Stimulated activated CD8-positive, alpha-beta memory T cell treated with anti-CD3 and anti-CD28 coated beads, Interleukin-7, amount 100 ng/mL, for 4 hours (primary cell): ENCODE measurements at places on chromosomes 16 and 17.

DNA sequence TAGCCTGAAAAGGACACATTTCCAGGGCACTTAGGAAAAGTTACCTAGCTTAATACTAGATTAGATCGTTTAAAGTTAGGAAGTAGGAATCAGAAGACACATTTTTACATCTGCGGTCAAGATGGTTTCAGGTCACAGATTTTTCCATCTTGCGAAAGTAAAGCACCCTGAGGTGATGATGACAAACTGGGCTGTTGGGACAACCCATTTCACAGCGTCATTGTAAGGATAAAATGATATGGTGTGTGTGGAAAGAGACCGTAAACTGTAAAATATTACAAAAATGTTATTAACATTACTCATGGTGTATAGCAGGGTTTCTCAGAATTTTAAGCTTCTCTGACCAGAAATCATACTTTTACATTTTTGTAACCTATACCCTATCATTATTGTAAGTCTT lies 10.1 kb upstream of the MAP2K6 start:
- no peak for DNase-seq

DNA sequence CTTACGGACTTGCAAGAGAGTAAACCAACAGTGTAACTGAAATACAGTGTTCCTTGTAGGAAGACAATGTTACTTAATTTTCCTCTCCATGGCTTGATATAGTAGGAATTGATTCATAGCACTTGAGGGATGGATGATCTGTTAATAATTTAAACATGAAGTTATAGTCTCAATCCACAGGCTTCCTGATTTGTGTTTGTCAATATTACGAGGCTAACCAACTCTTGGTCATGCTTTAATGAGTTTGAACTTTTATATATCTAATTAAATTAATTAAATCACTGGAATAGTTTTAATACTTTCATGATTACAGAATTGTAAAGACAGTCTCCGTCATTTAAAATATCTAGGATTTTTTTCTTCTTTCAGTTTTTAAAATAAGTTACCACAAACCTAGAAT lies 112.0 kb upstream of the HAS3 start:
- DNase-seq: no peak

GRCh38 chr17:6936370-6937028 lies 59.4 kb upstream of the ALOX12 start:
- no peak for DNase-seq

GRCh38 chr17:47776330-47777197 lies 43.5 kb downstream of the TBX21 start:
- DNase-seq: peak; percentile 9

DNA sequence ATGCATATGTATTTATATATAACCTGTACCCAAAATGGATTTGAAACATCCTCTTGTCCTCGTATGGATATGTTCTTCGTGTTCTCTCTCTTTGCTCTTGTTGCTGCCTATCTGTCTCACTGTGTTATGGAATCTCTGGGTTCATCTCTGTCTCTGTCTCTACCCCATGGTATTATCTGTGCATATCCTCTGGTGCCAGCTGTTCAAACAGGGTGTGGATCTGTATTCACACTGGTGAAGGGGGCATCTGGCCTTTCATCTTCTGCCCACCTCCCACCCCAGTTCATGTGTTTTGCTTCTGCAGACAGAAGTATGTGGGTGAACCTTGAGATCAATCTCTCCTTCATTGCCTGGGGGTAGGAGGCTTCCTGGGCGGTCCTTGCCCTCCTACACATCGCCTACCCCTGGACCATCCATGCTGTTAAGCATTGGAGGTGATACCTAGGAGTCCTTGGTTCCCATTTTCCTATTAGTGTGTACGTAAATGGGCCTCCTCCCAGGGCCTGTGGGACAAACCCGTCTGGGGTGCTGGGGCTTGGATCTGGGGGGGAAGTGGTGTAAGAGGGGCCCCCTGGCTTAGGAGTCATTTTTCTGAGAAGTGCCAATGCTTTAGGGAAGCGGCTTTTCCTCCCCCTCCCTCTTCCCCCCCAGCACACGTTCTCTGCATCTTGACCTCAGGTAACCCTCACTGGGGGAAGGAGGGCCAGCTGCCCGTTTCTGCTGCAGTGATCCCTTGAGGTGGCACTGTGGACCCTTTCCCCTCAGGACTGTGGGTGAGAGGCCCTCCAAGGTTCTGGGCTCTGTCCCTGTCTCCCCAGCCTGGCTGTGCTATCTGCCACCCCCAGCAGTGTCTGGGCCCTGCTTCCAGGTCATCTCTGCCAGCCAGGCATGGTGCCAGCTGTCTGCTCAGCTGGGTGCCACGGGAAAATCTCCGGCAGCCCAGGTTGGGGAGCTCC lies 21.1 kb downstream of the RARA start:
- DNase-seq: no peak

DNA sequence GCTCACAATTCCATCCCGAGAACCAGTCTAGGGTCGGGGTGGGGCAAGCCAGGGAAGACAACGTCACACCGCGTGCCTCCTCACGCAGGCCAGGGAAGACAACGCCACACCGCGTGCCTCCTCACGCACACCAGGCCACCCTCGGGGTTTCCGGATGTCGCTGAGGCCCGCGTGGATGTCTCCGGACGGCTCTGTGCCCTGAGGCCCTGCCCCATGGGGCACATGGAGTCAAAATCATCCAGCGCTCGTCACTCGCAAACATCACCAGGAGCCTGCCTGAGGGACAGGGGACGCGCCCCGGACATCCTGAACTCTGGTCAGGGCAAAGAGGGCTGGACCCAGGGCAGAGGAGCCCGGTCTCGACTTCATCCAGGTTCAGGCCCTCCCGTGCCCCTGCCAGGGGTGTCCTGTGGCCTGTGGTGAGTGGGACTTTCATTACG lies 3.7 kb downstream of the TMEM204 start:
- no peak for DNase-seq

- DNase-seq: no peak
Measured at GRCh38 chr16:70659546-70659945, 13.2 kb downstream of the IL34 start.

DNA sequence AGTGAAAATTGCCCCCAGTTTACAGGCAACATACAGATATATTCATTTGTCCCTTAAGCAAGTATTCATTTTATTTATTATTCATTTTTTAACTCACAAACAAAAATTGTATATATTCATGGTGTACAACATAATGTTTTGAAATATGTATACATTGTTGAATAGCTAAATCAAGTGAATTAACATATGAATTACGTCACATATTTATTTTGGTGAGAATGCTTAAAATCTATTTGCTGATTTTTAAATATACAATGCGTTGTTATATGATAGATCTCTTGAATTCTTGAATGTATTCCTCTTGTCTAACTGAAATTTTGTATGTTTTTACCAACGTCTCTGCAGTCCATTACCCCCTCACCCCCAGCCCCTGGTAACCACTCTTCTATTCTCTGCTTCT lies 63.4 kb upstream of the CDH13 start:
- DNase-seq: no peak

GRCh38 chr16:66081775-66082366 lies 284.6 kb upstream of the CDH5 start:
- DNase-seq: no peak

DNA sequence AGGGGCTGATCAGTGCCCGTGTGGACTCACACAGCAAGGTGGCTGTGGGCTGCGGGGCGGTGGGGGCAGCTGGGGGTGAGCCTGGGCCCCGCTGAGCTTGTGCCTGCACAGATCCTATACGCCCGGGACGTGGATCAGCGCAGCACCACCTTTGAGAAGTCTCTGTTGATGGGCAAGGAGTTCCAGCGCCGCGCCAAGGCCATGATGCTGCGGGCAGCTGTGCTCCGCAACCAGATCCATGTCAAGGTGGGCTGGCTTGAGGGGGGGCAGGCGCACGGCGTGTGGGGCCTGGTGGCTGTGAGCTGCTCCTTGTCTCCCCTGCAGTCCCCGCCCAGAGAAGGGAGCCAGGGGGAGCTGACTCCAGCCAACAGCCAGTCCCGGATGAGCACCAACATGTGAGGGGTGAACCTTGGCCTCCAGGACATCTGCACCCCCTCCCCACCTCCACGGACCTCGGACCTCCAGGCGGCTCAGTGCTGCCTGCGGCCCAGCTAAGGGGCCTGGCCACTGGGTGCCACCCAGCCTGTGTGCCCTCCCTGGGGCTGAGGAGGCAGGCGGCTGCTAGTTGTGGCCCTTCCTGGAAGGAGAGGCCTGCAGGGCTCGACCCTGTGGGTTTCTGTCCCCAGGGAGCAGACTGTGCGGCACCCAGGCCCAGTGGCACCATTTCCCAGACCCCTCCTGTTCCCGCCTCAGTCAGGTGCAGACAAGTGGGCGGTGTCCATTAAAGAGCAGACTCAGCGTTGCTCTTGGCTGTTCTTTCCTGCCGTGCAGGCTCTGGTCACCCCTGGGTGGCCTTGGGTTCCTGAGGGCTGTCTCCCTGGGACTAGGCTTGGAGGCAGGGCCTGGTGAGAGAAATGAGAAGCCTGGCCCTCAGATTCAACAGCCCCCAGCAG lies 5.3 kb downstream of the GPS1 start:
- no peak for DNase-seq

GRCh38 chr16:85625053-85625452 lies 11.9 kb downstream of the GSE1 start:
- DNase-seq: no peak

- DNase-seq: no peak
Measured at GRCh38 chr17:78794864-78795640, 13.0 kb upstream of the CYTH1 start.

GRCh38 chr16:57233944-57234706 lies 10.9 kb upstream of the ARL2BP start:
- no peak for DNase-seq

DNA sequence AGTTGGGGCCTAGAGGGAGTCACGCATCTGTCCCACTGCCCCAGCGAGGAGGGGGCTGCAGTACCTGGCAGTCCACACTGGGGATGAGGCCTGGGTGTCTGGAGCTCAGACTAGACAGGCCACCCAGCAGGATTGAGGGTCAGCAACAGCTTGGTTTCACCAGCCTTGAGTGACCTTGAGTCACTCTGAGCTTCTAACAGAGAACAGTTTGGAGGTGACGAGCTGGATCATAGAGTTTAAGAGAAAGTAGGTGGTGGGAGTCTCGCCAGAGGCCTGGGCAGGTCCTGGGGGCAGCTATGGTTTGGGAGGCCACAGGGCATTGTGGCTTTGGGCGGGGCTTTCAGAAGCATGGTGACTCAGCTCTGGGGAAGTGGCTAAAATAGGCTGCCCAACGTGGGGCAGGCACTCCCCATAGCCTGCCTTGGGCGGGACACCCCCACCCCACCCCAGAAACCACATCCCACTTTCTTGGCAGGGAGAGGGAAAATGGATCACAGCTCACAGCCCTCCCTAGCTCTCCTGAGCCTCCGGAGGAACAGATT lies 20.5 kb downstream of the CDC42EP4 start:
- DNase-seq: no peak

DNA sequence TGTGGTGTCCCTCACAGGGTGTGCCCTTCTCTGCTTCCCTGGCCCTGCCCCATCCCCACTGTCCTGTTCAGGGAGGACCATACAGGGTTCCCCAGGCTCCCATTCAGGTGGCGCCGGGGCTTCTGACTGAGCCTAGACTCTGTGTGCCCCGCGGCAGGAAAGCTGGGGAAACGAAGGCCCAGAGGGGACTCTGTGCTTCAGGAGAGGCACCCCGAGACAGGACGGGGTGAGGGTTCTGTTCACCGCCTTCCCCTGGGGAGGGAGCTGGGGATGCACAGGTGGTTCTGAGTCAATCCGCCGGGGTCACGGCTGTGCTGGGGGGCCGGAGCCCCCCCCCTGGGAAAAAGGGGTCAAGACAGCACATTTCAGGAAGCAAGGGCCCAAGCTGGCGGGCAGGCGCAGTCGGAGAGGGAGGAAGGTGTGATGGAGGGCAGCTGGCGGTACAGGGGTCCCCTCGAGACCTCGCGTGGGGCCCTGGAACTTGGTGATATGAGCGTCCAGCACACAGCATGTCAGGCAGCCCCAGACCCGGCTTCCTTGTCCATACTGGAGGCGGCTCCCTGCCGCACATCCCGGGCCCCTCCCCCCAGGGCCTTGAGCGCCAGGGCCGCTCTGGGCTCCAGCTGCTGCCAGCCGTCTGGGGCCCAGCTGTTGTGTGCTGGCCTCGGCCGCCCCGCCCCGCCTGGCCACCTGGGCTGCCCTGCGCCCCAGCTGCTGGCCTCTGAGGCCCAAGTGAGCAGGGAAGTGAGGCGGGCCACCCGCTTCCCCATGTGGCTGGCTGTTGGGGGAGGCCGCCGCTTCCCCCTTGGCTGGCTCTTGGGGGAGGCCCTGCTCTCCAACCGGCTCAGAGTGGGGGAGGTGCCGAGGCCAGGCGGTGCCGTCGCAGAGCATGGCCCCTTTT lies 5.6 kb upstream of the NOTUM start:
- DNase-seq: no peak

GRCh38 chr16:58497935-58498334 lies 2.0 kb upstream of the NDRG4 start:
- DNase-seq: no peak

DNA sequence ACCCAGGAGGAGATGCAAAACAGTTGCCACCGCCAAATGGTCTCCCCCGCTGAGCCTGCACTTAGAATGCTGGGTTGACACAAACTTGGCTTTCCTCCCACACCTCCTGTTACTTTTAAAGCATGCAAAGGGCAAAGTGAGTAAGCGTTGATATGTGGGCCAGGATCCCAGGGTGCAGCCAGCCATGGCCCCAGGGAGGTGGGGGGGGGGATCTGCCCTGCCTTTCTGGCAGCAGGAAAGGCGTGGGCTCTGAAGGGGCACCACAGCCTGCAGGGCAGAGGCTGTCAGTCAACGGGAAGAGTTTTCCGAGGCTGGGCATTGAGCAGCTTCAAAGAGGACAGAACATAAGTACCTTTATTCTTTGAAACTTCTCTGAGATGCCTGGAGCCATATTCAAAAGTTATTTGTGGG lies 142.3 kb downstream of the ABCC12 start:
- no peak for DNase-seq

GRCh38 chr17:46841561-46842379 lies 9.6 kb upstream of the WNT9B start:
- DNase-seq: no peak

GRCh38 chr17:78716814-78717393 lies 65.2 kb downstream of the CYTH1 start:
- no peak for DNase-seq

DNA sequence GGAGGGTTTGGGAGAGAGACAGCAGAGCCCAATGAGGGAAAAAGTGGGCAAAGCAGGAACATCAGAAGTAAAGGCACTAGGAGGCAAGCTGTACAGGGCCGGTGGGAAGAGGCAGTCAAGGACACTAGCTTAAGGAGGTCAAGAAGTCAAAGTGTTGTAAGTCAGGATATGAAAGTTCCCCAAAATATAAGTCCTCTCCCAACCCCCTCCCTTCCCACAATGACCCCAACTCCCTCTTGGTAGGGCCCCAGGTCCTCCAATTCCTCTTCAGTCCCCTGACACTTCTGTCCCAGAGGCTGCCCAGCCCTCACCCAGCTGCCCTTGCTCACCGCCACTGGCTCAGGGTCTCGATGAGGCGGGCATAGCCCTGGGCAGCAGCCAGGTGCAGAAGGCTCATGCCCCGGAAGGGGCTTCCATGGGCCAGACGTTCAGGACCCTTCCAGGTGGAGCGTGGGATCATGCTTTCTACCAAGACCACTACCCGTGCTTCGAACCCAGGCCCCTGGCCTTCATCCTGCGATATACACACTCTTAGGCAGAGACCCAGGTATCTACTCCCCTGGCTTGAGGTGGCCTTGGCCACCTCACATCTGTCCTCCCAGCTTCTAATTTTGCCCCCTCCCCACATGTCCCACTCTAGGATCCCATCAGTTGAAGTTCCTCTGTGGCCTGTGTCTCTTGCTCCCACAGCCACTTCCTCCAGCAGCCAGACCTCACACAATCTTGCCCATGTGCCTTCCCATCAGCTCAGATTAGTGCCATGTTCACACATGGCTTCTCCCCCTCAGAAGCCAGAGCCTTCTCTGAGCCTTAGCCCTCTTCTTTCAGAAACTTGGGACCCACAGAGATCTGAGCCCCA lies 5.9 kb upstream of the SPAG7 start:
- DNase-seq: no peak
